ENCODE measurements at places on chromosomes 6 and 20. TPM values are rescaled to one million over a fixed set of nuclear protein-coding genes. Genes with fewer than 3 reads are reported as not detected.

KIAA1755 gene
- total RNA-seq: not detected

CAPN11 gene
- total RNA-seq: 0.18 TPM

ADGRB3 gene
- 3.9 TPM for total RNA-seq

TFAP2C gene
- not detected for total RNA-seq

SLC22A1 gene
- total RNA-seq: 0.54 TPM

PROKR2 gene
- not detected for total RNA-seq
